Kidney (tissue), 22 donors: ENCODE measurements at places on chromosomes 4 and X.

GRCh38 chrX:24133312-24133711 is 16.2 kb upstream of the ZFX start:
- no peak for DNase-seq

- no peak for DNase-seq
These were observed 14.2 kb upstream of the CPE start for GRCh38 chr4:165364452-165365080.

DNA sequence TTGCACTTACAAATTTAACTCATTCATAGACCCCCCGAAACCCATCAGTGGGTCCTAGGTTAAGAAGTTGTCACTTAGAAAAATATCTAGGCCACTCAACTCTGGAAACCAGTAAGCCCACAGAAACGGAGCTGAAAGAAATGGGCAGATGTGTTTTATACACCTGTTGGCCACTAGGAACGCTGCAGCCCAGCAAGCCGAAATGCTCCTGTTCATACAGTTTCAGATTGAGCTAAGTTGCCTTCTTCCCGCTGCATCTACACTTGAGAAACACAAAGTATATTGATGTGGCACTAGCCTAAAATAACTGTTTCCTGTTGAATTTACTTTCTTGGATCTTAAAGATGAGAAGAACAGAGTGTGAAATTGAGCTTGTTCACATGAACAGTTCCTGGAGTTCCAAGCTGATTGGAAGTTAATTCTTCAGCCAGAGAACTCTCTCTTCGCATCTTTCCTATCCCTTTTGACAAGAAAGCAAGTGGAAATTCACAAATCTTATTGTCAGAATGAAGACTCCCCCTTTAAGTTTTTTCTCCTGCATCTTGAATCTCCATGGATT is 174.1 kb downstream of the RBMX2 start:
- DNase-seq = peak; percentile 34

DNA sequence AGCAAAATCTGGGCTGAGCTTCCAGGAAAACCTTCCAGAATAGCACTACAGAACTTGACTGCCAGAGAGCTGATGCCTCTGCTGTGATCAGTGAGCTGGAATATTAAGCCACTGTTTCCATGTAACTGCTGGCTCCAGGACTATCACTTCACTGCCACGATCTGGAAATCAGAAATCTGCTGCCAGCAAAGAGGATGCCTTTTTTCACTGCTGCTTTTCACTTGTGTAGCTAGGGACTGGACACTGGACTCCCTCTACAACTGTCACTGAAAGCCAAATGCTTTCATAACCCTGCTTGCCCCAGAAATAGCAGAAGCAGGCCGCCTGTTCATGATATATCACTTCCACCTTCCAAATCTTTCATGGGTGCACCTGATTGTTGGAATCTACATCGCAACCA is 9.4 kb upstream of the AP1S2 start:
- DNase-seq = no peak

GRCh38 chrX:31132821-31133241 is 61.0 kb upstream of the FTHL17 start:
- DNase-seq = no peak

DNA sequence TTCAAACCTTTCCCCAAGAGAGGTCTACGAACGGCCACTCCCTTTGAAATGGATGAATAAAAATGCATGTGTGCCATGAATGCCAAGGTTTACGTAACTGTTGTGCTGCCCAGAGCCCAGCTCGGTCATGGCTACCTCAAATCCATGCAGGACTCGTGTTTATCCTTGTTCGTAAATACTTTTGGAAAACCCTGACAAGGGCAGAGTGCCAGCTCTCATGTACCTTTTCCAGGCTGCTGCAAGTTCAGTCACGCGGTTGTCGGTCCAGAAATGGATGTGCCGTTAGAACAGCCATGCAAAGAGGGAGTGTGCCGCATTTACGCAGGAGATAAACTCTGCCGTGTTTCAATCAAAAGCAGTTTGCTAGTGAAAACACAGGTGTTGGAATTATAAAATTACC is 123.4 kb downstream of the AMELX start:
- no peak for DNase-seq

GRCh38 chrX:131746491-131746968 is 202.7 kb downstream of the OR13H1 start:
- peak; percentile 89 for DNase-seq

DNA sequence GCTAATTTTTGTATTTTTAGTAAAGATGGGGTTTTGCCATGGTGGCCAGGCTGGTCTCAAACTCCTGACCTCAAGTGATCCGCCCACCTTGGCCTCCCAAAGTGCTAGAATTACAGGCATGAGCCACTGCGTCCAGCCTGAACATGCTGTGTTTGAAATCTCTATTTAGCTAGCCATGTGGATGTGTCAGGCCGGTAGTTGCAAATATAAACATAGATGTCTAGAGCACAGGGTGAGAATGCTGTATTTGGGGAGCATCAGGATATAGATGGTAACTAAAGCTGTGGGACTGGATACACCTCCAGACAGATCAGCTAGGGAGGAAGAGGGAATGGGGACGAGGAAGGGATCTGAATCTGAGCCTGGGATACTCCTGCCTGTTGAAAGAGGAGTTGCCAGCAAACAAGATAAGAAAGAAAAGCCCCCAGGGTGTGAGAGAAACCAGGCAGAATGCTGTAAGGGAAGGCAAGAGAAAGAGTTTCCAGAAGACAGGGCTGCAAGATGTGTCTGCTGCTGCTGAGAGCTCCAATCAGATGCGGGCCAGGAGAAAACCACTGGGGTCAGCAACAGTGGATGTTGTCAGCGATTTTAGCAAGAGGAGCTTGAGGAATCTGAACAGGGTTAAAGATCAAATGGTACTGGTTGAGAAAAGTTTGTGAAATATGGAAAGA is 177.4 kb downstream of the PALLD start:
- DNase-seq = no peak
